ENCODE measurements at places on chromosomes 12 and 14. TPM values are rescaled to one million over a fixed set of nuclear protein-coding genes. Genes with fewer than 3 reads are reported as not detected.

DNA sequence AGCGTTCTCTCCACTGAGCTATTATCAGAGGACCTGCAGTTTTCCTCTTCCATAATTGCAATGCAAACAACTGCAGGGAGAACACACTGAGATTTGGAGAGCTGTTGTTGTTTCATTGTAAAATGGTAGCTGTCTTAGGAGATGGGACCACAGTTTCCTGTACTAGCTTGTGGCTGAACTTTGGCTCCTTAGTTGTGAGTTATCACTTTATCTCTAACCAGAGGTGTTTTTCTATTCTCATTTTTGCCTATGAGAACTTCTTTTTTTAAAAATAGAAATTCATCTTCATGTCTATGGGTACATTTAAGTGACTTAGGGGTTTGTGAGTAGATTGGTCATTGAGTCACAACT lies 216.5 kb downstream of the SLC38A4 start:
- DNase-seq: no peak

GRCh38 chr12:77893918-77894317 lies 63.2 kb downstream of the NAV3 start:
- DNase-seq: no peak

Gene AKAP3
- 0.26 TPM for total RNA-seq

Gene CLEC4C
- total RNA-seq: not detected

Gene KRT3
- not detected for total RNA-seq

DNA sequence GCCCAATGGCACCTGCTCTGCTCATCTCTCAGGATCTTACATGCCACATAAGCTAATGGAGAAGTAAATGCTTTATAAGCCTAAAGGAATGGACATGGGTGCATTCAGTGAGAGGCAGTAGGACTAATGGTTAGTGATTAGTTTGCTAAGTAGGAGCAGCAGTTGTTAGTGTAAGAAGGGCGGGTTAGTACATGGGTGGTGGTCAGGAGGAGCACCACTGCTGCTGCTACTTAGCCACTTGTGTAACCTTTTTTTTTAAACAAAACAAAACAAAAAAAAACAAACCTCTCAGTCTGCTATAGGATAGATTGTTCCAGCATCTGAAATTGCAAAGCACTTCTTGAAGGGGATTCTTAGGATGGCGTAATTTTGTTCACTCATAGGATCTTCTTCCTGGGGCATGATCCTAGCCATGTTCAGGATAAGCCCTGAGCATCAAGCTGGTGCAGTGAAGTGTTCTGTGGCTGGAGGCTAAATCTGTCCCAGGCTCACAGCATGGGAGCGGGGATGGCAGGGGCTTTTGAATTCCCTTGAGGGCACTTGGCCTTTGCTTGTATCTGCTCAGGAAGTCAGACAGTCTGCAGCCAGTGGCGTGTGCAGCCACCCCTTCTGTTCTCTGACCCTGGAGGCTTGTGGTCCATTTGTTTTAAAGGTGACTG lies 63.6 kb downstream of the CHST11 start:
- no peak for DNase-seq

DNA sequence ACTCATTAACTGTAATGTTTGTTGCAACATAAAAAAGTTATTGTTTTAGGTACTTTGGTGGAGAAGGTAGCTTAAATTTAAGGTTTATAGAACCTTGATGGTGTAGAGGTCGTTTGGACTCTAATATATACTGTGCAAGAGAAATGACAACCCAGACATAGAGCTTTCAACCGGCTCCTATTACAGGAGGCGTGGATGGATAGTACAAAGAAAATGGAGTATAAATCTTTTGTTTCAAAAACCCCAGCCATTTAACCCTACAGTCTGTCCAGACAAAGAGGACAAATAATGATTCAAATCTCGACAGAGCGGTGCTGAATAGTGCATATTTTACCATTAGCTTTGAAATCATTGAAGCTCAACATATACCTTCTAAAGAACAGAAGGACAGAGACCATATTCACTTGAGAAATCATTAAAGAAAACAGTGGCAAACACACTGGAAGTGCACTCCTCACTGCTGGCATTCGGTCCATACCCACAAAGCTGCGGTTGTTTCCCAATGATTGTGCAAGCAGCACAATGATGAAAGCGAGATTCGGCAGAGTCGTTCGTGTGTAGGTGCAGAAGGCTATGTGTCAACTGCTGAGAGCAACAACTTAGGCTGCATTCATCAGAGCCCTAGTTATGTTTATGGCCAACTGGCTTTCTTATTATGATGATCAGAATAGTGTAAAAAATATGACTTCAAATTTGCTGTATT lies 688.6 kb downstream of the NOVA1 start:
- DNase-seq: no peak

GRCh38 chr12:6605421-6606330 lies 1.5 kb downstream of the CHD4 start:
- no peak for DNase-seq

- DNase-seq: no peak
Observed at GRCh38 chr12:50520416-50521207, 15.8 kb downstream of the DIP2B start.

Gene ARHGDIB
- total RNA-seq: 136 TPM

DNA sequence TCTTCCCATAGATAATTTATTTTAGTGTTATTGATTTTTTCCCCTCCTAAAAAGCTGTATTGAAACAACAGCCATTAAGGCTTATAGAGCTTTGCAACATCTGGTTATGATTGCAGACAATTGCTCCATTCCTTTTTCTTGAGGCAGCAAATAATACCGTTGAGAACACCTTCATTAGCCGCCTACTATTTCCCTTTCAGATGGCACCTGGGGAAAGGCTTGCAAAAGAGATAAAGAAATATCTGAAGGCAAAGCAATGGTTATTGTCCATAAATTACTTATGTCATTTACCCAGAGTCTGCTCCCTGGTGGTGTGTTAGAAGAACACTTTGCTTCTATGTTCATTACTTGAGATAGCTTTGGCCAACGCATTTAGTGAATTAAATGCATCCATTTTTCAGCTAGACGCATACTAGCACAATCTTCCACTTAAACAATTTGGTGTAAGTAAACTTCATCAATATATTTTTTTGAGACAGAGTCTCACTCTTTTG lies 377.8 kb downstream of the KCNH5 start:
- DNase-seq: no peak

Gene KRT74
- total RNA-seq: not detected

Gene WASHC3
- 51.7 TPM for total RNA-seq

Gene IKZF4
- total RNA-seq: 25.8 TPM

Gene SLC7A7
- total RNA-seq: 25.5 TPM

- no peak for DNase-seq
Observed at GRCh38 chr14:76257842-76258397, 106.2 kb downstream of the GPATCH2L start.

DNA sequence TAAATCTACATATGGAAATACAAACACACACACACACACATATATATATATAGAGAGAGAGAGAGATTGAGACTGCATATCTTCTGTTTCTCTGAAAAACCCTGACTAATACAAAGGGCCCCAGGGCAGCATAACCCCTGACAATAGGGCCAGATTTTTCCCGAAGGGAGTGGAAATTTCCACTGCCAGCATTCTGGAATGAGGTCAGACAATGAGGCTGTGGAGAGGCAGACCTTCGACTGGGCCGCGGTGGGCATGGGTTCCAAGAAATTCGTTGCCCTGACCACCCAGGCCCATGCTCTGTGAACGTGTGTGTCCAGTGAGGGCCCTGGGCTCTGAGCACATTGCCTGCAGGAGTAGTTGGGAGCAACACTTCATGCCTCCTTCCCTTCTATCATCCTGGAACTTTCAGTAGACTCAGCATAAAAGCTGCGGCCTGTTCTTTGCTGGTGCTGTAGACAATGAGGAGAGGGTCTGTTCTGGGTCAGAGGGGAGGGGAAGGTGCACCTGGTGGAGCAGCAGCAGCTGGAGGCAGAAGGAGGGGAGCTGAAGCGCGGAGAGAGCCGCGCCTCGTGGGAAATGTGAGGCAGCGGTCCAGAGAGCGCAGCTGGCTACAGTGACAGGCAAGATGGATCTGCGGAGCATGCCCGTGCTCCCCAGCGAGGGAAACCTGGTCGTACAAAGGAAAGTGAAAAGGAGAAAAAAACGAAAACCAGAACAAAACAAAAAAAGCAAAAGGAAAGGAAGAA lies 25.6 kb upstream of the CCDC60 start:
- no peak for DNase-seq

Gene SLC6A13
- not detected for total RNA-seq

- no peak for DNase-seq
Observed at GRCh38 chr14:69719501-69719951, 47.4 kb upstream of the SRSF5 start.

DNA sequence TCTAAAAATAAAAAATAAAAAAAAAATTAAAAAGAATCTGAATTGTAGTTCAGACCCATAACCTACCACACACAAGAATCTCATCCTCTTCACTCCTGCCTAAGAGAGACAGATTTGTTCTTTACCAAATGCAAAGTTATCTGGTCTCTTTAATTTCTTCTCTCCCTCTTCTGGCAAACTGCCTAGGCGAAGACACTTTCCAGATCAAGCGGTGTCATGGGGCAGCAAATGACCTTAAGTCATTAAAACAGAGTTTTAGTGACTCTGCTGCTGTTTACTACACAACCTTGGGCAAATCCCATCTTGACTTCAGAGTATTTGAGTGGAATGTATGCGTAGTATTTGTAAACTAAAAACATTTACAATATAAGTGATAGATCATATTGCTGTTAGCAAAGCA lies 60.9 kb upstream of the NID2 start:
- DNase-seq: no peak

GRCh38 chr12:21542403-21542802 lies 16.3 kb downstream of the SPX start:
- no peak for DNase-seq

Gene CCDC175
- total RNA-seq: not detected

- DNase-seq: no peak
Observed at GRCh38 chr14:63735720-63736119, 7.9 kb upstream of the SGPP1 start.

Gene SYNE3
- 179 TPM for total RNA-seq

DNA sequence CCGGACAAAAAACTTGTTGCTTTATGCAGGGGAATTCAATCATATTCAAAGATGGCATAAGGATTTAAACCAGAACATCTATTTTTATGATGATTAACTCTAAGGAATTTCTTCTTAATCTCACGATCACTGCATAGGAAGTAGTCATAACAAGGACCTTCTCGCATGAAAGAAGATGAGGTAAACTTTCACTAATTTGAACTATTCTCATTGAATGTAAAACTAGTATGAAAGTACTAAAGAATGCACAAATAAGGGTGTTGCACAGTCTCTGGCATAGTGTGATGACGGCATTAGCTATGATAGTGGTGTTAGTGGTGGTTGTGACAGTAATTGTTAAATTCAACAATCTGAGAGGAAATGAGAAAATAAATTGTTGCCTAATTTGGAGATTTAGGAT lies 280.0 kb downstream of the SLC6A15 start:
- no peak for DNase-seq

- no peak for DNase-seq
Observed at GRCh38 chr12:111993292-111994150, 19.4 kb downstream of the TMEM116 start.

DNA sequence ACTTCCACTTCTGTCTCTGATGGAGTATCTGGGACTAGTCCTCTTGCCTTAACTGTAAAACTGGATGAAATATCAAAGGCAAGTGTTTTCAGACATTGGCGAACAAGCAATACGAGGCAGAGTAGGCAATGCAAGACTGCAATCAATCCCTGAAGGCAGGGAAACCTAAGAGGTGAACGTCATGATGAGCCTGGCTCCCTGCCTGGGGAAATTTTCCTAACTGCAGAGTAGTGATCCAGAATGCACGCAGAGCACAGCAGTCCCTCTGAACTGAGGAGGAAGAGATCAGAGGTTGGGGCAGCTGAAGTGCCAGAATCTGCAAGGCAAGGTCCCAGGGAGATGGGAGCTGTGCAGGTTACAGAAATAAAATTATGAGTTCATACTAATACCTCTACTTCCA lies 18.5 kb downstream of the BHLHE41 start:
- DNase-seq: no peak

Gene HCAR1
- 6.1 TPM for total RNA-seq

Gene SLC10A1
- not detected for total RNA-seq

- DNase-seq: no peak
Observed at GRCh38 chr12:4197922-4198763, 75.4 kb upstream of the CCND2 start.

- DNase-seq: no peak
Observed at GRCh38 chr14:99541677-99542470, 60.7 kb downstream of the CCNK start.

All from mesenteric fat pad (tissue), 1 donor.